ENCODE measurements at places on chromosomes 4 and X.

DNA sequence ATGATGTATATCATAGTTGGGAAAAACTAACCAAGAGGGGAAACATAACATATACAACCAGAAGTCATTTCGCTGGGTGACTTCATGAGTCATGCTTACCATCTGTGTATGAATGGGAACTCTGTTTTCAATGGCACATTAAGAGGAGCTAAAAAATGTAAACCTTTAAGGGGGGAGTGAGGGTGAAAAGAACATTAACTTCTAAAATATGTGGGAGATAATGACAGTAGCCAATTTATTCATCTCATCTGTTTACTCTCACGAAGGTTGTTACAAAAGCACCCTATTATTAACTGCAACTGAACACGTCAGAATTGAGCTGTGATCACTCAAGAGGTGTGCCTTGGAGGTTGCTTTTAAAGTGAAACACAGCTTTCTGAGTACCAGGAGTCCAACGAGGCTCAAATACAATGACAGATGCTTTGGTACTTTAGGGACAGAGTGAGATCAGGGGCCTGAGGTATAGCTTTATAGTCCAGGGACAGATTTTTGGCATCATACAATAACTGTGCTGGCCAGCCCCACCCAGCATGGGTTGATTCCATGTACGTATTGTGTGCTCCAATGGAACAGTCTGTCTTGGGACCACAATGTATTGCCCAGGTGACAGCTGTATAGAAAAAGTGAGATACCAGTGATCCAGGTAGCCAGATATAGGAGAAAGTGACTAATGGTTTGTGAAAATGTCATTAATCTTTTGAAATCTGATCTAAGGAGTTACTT lies 107.3 kb downstream of the AMMECR1 start:
- DNase-seq, result no peak

DNA sequence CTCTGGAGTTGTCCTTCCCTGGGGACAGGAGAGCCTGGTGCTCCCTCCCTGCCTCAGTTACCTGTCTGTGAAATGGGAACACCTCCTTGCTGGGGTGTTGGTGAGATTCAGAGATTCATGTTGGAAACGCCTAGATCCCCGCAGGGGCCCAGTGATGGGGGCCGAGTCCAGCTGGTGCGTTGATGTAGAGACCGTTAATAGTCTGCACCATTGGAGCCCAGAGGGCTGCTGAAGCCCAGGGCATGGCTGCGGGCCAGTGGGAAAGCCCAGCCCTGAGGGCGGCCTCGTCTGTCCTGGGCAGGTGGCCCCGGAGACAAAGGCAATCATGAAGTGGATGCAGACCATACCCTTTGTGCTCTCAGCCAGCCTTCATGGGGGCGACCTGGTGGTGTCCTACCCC lies 14.4 kb downstream of the CPZ start:
- no peak for DNase-seq

GRCh38 chr4:47145630-47146029 lies 114.3 kb downstream of the GABRB1 start:
- DNase-seq, result peak; percentile 49

- DNase-seq, result peak; percentile 9
Observed at GRCh38 chr4:149409555-149409962, 406.1 kb downstream of the IQCM start.

- DNase-seq, result no peak
Observed at GRCh38 chr4:82436130-82436529, 5.7 kb downstream of the ENOPH1 start.

- no peak for DNase-seq
Observed at GRCh38 chrX:64182208-64182607, 23.3 kb downstream of the AMER1 start.

- no peak for DNase-seq
Observed at GRCh38 chr4:71863457-71863856, 79.6 kb upstream of the GC start.

DNA sequence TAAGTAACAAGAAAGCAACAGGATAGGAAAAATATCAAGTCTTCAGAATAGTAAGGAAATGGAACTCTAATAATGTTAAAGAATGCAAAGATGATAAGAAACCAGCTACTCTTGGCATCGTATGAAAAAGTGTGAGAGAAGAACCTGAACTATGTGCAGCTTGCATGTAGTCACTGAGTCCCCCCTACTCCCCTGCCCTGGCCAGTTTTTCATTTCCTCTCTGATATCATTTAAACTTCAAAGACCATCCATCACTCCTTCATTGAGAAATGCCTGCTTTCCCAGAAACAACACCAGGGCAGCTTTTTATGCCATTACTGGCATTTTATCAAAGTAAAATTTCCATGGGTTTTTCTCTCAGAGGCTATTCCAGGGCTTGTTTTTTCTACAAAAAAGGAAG lies 28.1 kb downstream of the INPP4B start:
- DNase-seq, result no peak

- DNase-seq, result no peak
Observed at GRCh38 chrX:76148041-76148665, 24.7 kb upstream of the PBDC1 start.

- no peak for DNase-seq
Observed at GRCh38 chr4:159178151-159178546, 75.3 kb downstream of the RAPGEF2 start.
